ENCODE measurements at places on chromosomes 7 and 10. TPM values are rescaled to one million over a fixed set of nuclear protein-coding genes. Genes with fewer than 3 reads are reported as not detected.

Gene GTF2I
- total RNA-seq = 236 TPM

Gene CALHM3
- not detected for total RNA-seq

Gene POLR2J3
- 21.2 TPM for total RNA-seq

Gene SAMD8
- total RNA-seq = 73.4 TPM

Gene OPALIN
- not detected for total RNA-seq

Gene MKX
- total RNA-seq = 1.6 TPM

Gene RBM17
- 31.8 TPM for total RNA-seq

Gene TMEM130
- total RNA-seq = 4.9 TPM

Gene DRGX
- not detected for total RNA-seq

Gene TMEM26
- under 0.01 TPM for total RNA-seq

Gene COL28A1
- 0.82 TPM for total RNA-seq

Gene VSTM2A
- total RNA-seq = 99.1 TPM

Gene ABCC2
- 0.41 TPM for total RNA-seq

Gene DPP6
- 56.3 TPM for total RNA-seq

Gene MYO1G
- 0.41 TPM for total RNA-seq

Gene MYL10
- total RNA-seq = not detected

Gene TDRD1
- 0.41 TPM for total RNA-seq

Gene GALNT17
- total RNA-seq = 26.5 TPM

Gene TMEM229A
- 1.2 TPM for total RNA-seq

Gene ATG9B
- 2.4 TPM for total RNA-seq

Gene ZNF853
- 23.6 TPM for total RNA-seq

Gene RAPGEF5
- total RNA-seq = 90.9 TPM

Gene PRSS37
- not detected for total RNA-seq

Gene LIPM
- total RNA-seq = not detected

Gene NYAP1
- 55.0 TPM for total RNA-seq

Gene TNKS2
- total RNA-seq = 92.5 TPM

Gene CTAGE6
- under 0.01 TPM for total RNA-seq

Gene EDRF1
- total RNA-seq = 45.2 TPM

Gene TMEM72
- total RNA-seq = not detected

Gene EMX2
- total RNA-seq = 2.0 TPM

Gene POT1
- 48.5 TPM for total RNA-seq

Gene TAS2R5
- total RNA-seq = 0.82 TPM

Gene HOXA7
- total RNA-seq = not detected

Gene OGDHL
- 6.9 TPM for total RNA-seq

Gene C7orf57
- under 0.01 TPM for total RNA-seq

Gene ITGA8
- 3.7 TPM for total RNA-seq

Gene PRKG1
- total RNA-seq = 15.5 TPM

Gene AKR1C2
- total RNA-seq = 39.5 TPM

Gene GIMAP6
- total RNA-seq = 6.9 TPM

Gene ARHGEF35
- 0.82 TPM for total RNA-seq

Gene TMEM270
- total RNA-seq = not detected

Gene AKR1C1
- 30.2 TPM for total RNA-seq

Gene DLG5
- total RNA-seq = 33.4 TPM

Gene ADCYAP1R1
- total RNA-seq = 34.2 TPM

Gene TRIM50
- total RNA-seq = not detected

Gene THSD7A
- total RNA-seq = 34.6 TPM

Gene ZNF212
- 6.1 TPM for total RNA-seq

Gene ATRNL1
- 909 TPM for total RNA-seq

Gene ACSM6
- total RNA-seq = not detected

Gene OR2A7
- total RNA-seq = not detected

Measured in frontal cortex (tissue), 4 donors.